ENCODE measurements at places on chromosomes 11 and 22.

DNA sequence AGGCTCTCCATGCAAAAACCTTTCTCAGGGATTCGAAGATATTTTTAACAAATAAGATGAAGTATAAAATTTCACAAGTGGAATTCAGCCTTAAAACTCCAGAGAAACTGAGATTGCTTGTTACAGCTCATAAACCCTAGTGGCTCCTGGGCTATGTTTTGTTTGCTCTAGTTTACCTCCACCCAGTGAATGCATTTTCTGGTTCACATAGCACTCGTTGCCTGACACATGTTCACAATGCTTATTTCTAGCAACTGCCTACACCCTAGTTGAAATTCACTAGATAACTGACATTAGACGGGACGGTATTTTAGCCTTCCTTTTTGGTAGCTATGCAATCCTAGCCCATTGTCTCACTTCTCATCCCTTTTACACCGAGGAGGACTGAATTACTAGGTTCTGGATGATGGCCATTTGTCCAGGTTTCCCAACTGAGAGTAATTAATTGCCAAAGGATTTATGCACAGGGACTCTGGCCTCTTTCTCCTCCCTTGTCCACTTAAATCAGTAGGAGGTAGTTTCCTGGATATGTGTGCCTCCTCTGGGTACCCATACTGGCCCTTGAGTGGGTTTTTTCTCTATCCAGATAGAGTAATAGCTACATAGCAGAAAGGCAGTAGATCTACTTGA, 951.6 kb downstream of the DLG2 start:
- no peaks in the 10 kb centered on the region for H3K27me3 ChIP-seq
- no peak overlapping the region for H3K4me3 ChIP-seq
- no peak overlapping the region for H3K27ac ChIP-seq
- H3K36me3 ChIP-seq = no peaks in the 10 kb centered on the region
- H3K4me1 ChIP-seq = peaks cover 56% of the 10 kb centered on the region

DNA sequence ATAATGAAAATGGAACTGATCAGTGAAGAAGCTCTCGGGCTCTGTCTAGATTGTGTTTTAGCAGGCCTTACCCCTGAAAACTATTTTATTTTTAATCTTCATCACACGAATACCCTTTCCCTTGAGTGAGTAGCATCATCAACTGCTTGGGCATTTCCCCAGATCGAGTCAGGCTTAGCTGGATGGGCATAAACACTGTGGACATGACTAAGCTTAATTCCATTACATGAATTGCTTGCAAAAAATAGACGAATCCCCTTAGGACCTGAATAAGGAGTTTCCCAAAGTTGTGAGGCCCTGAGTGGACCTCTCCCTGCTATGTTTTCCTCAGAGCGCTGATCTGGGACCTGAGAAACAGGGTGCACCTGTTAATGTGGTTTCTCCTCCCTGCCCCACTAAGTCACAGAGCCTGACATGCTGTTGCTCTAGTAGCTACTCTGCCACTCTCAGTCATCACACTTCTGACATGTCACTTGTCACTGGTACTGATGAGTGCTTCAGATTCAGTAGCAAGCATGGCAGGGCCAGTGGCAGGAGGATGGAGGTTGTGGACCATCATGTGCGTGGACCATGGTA, 53.5 kb downstream of the ENDOD1 start:
- H3K27me3 ChIP-seq = peaks cover 75% of the 10 kb centered on the region
- no peak overlapping the region for H3K27ac ChIP-seq
- H3K36me3 ChIP-seq = no peaks in the 10 kb centered on the region
- no peaks in the 10 kb centered on the region for H3K4me1 ChIP-seq
- H3K4me3 ChIP-seq = no peak overlapping the region

- H3K27ac ChIP-seq = 0 out of 2 replicates have a peak overlapping the region, but pooled peaks have one; percentile 10
- peaks cover 32% of the 10 kb centered on the region for H3K4me1 ChIP-seq
- H3K4me3 ChIP-seq = no peak overlapping the region
- H3K27me3 ChIP-seq = no peaks in the 10 kb centered on the region
- DNase-seq = no peak
Observed at GRCh38 chr11:102289592-102289991, 27.7 kb upstream of the BIRC3 start.

- peak; percentile 16 for DNase-seq
- no peaks in the 10 kb centered on the region for H3K36me3 ChIP-seq
- peaks cover 5% of the 10 kb centered on the region for H3K27me3 ChIP-seq
- H3K4me3 ChIP-seq = no peak overlapping the region
- H3K27ac ChIP-seq = no peak overlapping the region
Observed at GRCh38 chr11:33507967-33508366, 192.7 kb downstream of the C11orf91 start.

DNA sequence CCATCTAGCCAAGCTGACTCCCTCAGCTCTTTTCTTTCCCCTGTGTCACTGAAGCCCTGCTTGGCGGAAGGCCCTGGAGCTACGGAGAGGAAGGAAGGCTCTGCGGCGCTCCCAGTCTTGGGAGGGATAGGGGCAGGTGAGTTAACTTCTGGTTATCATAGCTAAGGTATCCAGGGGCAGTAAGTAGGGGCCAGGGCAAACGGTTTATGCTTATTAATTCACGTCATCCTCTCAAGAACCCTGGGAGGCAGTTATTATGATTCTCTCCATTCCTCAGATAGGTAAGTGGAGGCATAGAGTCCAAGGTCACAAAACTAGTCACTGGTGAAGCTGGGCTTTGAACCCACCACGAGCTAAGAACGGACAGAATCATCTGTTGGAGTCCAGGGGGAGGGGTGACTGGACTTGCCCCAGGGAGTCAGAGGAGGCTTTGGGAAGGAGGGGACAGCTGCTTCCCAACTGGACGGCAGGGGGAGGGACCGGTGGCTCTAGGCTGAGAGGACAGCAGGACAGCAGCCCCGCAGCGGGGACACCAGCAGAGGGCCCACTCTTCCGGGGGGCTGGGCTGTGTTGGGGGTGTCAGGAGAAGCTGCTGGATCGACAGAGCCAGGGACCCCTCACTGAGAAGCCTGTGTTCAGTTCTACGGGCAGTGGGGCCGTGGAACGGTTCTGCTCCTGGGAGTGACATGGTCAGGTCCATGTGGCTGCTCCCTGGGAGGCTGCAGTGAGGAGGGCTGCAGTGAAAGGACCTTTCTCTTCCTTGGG, 3.5 kb downstream of the BAIAP2L2 start:
- H3K4me3 ChIP-seq = no peak overlapping the region
- peaks cover 4% of the 10 kb centered on the region for H3K4me1 ChIP-seq
- no peaks in the 10 kb centered on the region for H3K27me3 ChIP-seq
- DNase-seq = no peak
- H3K36me3 ChIP-seq = no peaks in the 10 kb centered on the region

GRCh38 chr11:44351006-44351660, 41.2 kb upstream of the ALX4 start:
- no peak for DNase-seq
- H3K27ac ChIP-seq = no peak overlapping the region
- H3K4me1 ChIP-seq = peaks cover 3% of the 10 kb centered on the region
- no peak overlapping the region for H3K4me3 ChIP-seq

GRCh38 chr22:46330426-46330825, 5.1 kb upstream of the TRMU start:
- H3K4me1 ChIP-seq = peaks cover 10% of the 10 kb centered on the region
- no peak for DNase-seq
- H3K27me3 ChIP-seq = no peaks in the 10 kb centered on the region
- no peak overlapping the region for H3K4me3 ChIP-seq
- no peak overlapping the region for H3K27ac ChIP-seq

- no peak for DNase-seq
- H3K4me3 ChIP-seq = no peak overlapping the region
- no peaks in the 10 kb centered on the region for H3K27me3 ChIP-seq
- no peaks in the 10 kb centered on the region for H3K36me3 ChIP-seq
Observed at GRCh38 chr22:41009222-41009948, 58.2 kb downstream of the RBX1 start.

GRCh38 chr22:50058061-50058905, at the start of gene TTLL8:
Gene TTLL8, minus strand, starts transcription at chr22:50058298.
- H3K36me3 ChIP-seq = 0 out of 2 replicates have a peak, but pooled peaks cover 4% of the 10 kb centered on the region

GRCh38 chr11:115803073-115803740, 299.0 kb upstream of the CADM1 start:
- H3K27ac ChIP-seq = no peak overlapping the region
- no peak overlapping the region for H3K4me3 ChIP-seq
- no peak for DNase-seq
- no peaks in the 10 kb centered on the region for H3K4me1 ChIP-seq
- peaks cover 7% of the 10 kb centered on the region for H3K27me3 ChIP-seq

DNA sequence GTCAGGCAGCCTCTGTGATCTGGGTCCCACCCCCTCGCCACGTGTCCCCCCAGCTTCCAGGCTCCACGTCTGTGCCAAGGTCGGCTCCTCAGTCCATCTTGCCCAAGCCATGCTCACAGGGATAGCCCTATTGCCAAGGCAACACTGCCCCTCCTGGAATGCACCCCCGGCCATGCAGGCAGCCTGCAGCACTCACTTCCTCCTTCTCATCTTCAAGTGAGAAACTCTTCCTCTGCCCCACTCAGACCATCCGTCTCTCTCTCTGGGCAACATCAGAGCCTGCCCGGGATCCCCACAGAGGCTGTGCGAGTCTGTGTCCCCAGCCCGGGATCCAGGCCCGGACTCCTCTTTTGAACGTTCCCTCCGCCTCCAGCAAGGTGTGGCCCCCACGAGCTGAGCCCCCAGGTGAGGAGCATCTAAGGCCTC, 852.3 kb downstream of the BRD1 start:
- H3K27me3 ChIP-seq = peaks cover 4% of the 10 kb centered on the region
- no peak for DNase-seq
- H3K27ac ChIP-seq = no peak overlapping the region
- peaks cover 21% of the 10 kb centered on the region for H3K4me1 ChIP-seq

GRCh38 chr11:64792482-64792881, 10.5 kb downstream of the MAP4K2 start:
- no peaks in the 10 kb centered on the region for H3K36me3 ChIP-seq
- H3K4me3 ChIP-seq = no peak overlapping the region
- H3K27ac ChIP-seq = no peak overlapping the region
- no peaks in the 10 kb centered on the region for H3K4me1 ChIP-seq
- H3K27me3 ChIP-seq = no peaks in the 10 kb centered on the region

DNA sequence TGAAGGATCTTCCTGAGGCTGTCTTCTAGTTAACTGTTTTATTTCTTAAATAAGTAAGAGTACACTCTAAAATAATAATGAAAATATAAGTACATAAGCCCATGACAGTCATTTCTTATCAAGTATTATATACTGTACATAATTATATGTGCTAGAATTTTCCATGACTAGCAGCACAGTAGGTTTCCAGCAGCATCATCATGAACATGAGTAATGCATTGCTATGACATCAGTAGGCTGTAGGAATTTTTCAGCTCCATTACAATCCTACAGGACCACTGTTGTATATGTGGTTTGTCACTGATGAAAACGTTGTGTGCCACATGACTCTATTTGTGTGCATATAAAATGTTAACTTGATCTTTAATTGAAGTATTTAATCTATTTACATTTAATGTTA, 22.0 kb downstream of the ZNF202 start:
- no peaks in the 10 kb centered on the region for H3K4me1 ChIP-seq
- no peak overlapping the region for H3K27ac ChIP-seq
- no peaks in the 10 kb centered on the region for H3K27me3 ChIP-seq
- no peak for DNase-seq
- H3K36me3 ChIP-seq = 0 out of 2 replicates have a peak, but pooled peaks cover 6% of the 10 kb centered on the region

- H3K27ac ChIP-seq = no peak overlapping the region
- H3K4me3 ChIP-seq = no peak overlapping the region
- H3K27me3 ChIP-seq = no peaks in the 10 kb centered on the region
- peaks cover 11% of the 10 kb centered on the region for H3K36me3 ChIP-seq
Observed at GRCh38 chr11:108518581-108518980, 20.4 kb upstream of the POGLUT3 start.

DNA sequence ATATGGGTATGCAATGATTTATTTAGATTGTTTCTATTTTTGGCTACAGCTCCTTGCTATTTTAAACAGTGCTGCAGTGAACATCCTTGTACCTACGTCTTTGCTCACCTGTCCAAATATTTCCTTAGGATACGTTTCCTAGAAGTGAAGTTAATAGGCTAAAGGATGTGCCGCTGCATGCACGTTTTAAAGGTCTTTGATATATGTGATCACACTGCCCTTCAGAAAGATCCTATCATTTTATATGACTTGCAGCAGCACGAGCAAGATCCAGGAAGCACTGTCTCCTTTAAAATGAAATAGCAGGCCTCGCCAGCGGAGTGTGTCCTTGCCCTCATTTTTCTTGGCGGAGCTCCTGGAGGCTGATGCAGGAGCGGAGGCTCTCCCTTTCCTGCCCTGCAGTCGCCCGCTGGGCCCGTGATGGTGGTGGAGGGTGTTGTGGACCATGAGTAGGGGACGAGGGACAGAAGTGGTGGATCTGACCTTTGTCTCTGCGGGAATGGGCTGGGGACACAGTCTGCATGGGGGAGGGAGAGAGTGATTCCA, 19.4 kb downstream of the RPS6KA4 start:
- H3K27me3 ChIP-seq = peaks cover 6% of the 10 kb centered on the region
- H3K36me3 ChIP-seq = no peaks in the 10 kb centered on the region
- no peak overlapping the region for H3K27ac ChIP-seq
- DNase-seq = no peak
- H3K4me1 ChIP-seq = peaks cover 5% of the 10 kb centered on the region

DNA sequence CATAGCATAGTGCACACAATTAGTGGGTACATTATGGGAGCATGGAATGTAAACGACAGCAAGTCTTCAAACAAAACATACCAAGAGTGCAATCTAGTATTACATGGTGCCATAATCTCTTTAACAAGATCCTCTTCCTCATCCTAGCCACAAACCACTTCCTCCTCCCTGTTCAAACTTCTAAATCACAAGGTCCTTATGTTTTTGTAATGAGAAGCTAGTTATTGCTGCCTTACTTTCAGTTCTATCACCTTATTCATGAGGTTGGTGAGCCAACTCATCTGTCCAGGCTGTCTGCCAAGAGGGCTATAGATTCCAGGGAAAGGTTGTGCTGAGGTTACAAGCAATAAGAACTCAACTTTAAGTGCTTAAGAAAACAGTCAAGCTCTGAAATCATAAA, 195.4 kb upstream of the ARHGAP20 start:
- peaks cover 4% of the 10 kb centered on the region for H3K4me1 ChIP-seq
- no peak overlapping the region for H3K27ac ChIP-seq
- H3K27me3 ChIP-seq = no peaks in the 10 kb centered on the region
- H3K4me3 ChIP-seq = no peak overlapping the region
- DNase-seq = no peak
- H3K36me3 ChIP-seq = no peaks in the 10 kb centered on the region

GRCh38 chr11:33956611-33957010, 64.7 kb upstream of the LMO2 start:
- no peaks in the 10 kb centered on the region for H3K27me3 ChIP-seq
- DNase-seq = no peak
- H3K36me3 ChIP-seq = no peaks in the 10 kb centered on the region
- no peaks in the 10 kb centered on the region for H3K4me1 ChIP-seq
- H3K4me3 ChIP-seq = no peak overlapping the region

DNA sequence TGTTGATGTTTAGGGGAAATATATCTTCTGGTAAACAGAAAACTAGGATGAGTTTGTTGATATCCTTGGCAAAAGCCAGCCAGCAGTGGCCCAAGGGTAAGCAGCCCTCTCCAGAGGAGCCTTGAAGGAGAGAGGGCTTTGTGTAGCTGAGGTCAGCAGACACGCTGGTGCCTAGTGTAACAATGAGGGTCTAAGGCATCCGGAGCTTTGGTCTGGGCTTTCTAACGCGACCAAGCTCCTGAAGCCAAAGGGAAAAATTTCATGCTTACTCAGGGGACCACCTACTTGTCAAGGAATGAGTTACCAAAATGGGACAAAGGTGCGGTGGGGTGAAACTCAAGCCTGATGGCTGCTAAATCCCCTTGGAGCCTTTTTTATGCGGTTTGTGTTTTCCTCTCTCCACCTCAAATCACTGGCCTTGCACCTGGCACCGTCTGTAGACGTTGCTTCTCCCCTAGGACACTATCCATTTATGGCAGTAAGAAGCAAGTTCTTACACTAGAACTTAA, 134.9 kb downstream of the DBX1 start:
- H3K4me3 ChIP-seq = peak overlapping the region; percentile 45
- no peaks in the 10 kb centered on the region for H3K36me3 ChIP-seq
- peaks cover 64% of the 10 kb centered on the region for H3K4me1 ChIP-seq
- DNase-seq = no peak
- H3K27me3 ChIP-seq = peaks cover 8% of the 10 kb centered on the region
- H3K27ac ChIP-seq = peak overlapping the region; percentile 97

All from WTC11 (cell line).